ENCODE measurements at places on chromosomes 3 and 15.

DNA sequence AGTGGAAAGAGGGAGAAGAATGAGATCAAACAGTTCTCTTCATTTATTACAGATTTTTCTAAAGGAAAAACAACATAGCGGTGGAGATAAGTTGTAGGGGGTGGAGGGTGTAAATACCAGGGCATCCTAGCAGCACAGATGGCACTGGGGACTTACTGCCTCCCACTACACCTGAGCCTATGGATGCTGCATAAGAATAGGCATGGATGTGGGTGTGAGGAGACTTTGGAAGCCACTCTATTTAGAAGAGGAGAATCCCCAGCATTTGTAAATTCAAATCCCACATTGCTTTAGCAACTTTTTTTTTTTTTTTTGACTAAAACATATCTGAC, 27.4 kb upstream of the IL1RAP start:
- no peak for DNase-seq

DNA sequence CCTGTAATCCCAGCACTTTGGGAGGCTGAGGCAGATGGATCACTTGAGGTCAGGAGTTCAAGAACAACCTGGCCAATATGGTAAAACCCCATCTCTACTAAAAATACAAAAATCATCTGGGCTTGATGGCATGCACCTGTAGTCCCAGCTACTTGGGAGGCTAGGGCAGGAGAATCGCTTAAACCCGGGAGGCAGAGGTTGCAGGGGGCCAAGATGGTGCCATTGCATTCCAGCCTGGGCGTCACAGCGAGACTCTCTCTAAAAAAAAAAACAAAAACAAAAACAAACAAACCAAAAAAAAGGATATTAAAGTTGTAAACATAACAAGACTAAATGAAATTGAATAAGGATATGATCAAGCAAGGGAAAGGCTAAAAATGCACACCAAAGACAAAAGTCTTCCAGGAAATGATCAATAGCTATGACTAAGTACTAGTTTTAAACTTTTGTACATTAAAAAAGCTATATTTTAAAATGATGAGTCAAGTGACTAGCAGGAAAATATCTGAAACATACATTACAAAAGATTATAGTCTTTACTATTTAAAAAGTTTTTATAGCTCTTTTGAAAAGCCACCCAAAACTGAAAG, 28.6 kb downstream of the KLHL6 start:
- DNase-seq = no peak

- DNase-seq = no peak
These were observed 51.0 kb upstream of the KLF13 start for GRCh38 chr15:31275331-31276262.

GRCh38 chr3:69993757-69994156, 5.8 kb upstream of the SAMMSON start:
- no peak for DNase-seq

DNA sequence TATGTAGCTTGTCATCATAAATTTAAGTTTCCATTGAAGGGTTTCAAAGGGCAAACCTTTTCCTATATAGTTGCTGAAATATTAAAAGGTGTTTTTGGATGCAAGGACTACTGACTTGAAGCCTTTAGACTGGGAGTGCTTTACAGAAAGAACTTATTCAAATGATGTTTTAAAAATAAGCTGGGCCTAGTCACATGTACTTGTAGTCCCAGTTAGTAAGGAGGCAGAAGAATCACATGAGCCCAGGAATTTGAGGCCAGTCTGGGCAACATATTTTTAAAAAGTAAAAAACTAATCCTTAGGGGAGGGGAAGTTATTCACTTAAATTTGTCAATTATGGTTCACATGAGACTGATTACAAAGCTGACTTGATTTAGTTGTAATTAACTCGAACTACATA, 65.0 kb downstream of the SMARCC1 start:
- no peak for DNase-seq

GRCh38 chr15:42929306-42929848, 8.8 kb upstream of the TTBK2 start:
- DNase-seq = no peak

- no peak for DNase-seq
These were observed 313.3 kb downstream of the SATB1 start for GRCh38 chr3:18111796-18112232.

GRCh38 chr15:47599806-47600205, 117.5 kb upstream of the SEMA6D start:
- DNase-seq = no peak

DNA sequence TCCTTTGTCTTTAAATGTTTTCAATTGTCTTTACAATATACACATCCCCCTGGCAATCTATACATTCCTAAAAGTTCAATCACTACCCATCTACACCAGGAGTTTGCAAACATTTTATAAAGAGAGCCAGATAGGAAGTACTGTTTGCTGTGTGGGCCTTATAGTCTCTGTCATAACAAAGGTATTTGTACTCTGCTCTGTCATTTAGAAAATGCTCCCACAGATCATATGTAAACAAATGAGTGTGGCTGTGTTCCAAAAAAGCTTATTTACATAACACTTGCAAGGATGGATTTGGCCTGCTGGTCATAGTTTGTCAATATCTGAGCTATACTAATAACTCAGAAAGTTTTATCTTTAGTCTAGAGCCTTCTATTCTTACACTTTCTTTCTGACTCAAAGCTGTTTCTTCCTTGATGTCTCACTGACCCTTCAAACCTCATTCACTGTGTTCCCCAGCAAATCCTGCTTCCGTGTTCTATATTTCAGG, 511.9 kb downstream of the GBE1 start:
- no peak for DNase-seq

- DNase-seq = no peak
These were observed 66.5 kb downstream of the CD47 start for GRCh38 chr3:108024146-108024850.

GRCh38 chr15:85284497-85284896, 95.9 kb upstream of the AKAP13 start:
- DNase-seq = no peak

- no peak for DNase-seq
These were observed 58.8 kb upstream of the GOLGA8A start for GRCh38 chr15:34496207-34496995.

DNA sequence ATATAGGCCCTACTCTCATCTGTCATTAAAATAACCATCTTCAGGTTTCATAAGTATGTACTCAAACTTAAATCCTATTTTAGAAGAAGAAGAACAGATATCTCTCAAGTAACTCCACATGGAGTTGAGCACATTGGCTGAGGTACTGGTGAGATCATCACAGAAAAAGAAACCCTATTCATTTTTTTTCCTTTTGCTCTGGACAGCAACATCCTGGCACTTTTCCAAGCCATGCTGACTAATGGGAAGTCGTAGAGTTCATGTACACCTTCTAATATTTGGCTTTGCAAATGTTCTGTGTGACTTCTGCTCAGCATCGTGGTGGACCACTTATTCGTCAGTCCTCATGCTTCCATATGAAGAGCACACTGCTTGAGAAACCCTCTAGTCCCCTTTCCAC, 336.0 kb upstream of the KCNH8 start:
- DNase-seq = no peak

- no peak for DNase-seq
These were observed 39.0 kb upstream of the THRB start for GRCh38 chr3:24533561-24534193.

GRCh38 chr3:43704697-43705096, 14.0 kb downstream of the ABHD5 start:
- no peak for DNase-seq

DNA sequence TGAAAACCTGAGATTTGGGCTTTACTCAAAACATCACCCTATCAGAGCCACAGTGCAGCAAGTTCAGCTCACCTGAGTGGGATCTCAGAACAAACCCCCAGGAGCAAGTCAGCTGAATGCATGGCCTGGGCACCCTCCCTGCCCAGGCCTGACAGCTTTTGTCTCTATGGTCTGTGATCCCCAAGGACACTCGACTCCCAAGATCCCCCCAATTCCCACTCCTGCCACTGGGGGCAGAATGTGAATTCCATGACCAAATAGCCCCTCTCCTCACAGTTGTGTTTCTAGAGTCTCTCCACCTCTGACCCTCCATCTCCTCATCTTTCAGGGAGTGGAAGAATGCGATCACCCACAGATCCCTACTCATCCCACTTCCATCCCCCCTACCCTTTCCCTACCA, 58.9 kb downstream of the ZNF445 start:
- no peak for DNase-seq

DNA sequence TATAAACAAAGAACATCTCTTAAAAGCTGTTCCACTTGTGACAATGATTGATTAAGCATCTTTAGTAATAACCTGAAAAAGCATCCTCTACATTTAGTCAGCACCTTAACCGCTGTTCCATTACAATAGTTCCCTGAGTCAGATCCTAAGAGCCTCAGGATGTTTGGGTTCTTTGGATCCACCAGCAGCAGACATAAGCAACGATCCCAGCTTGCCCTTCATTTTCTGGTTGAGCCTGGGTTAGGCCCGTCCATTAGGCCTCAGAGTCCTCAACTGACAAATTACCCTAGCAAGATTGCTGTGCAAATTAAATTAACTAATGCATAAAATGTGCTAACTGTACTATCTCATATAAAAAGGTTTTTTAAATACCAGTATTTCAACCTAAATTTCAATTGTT, 42.3 kb upstream of the ROBO1 start:
- no peak for DNase-seq

GRCh38 chr3:188788621-188789081, 383.1 kb upstream of the TPRG1 start:
- no peak for DNase-seq

GRCh38 chr15:31271224-31271635, 55.4 kb upstream of the KLF13 start:
- no peak for DNase-seq

All from stimulated activated CD8-positive, alpha-beta memory T cell treated with anti-CD3 and anti-CD28 coated beads, Interleukin-7, amount 100 ng/mL, for 1 hour (primary cell).